Posterior vena cava (tissue), 2 donors: ENCODE measurements at places on chromosomes 3 and 15. TPM values are rescaled to one million over a fixed set of nuclear protein-coding genes. Genes with fewer than 3 reads are reported as not detected.

The TXNRD3 gene
- 12.1 TPM for total RNA-seq

The KLHL40 gene
- not detected for total RNA-seq

The CP gene
- 13.7 TPM for total RNA-seq

The PPP1R14D gene
- not detected for total RNA-seq

The SYNM gene
- 447 TPM for total RNA-seq

The DYNLT2B gene
- 3.8 TPM for total RNA-seq

The OR5K4 gene
- not detected for total RNA-seq

The PODXL2 gene
- total RNA-seq, result 2.5 TPM

The APH1B gene
- 21.2 TPM for total RNA-seq

The PROS1 gene
- 32.9 TPM for total RNA-seq

The TPRG1 gene
- 15.2 TPM for total RNA-seq

DNA sequence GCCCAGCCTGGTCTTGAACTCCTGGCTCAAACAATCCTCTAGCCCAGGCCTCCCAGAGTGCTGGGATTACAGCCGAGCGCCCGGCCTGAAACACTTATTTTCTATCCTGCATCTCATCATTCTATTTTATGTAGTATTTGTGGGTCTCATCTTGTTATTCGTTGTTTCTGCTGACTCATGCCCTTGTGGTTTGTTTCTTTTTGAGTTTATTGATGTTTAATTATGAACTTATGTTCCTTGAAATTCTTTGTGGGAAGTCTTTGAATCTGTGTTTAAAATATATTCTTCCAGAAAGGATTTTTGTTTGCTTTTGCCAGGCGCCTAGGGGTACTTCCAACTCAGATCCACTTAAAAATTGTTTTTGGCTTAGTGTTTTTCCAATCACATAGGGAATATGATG, 78.3 kb upstream of the C15orf39 start:
- DNase-seq, result no peak

DNA sequence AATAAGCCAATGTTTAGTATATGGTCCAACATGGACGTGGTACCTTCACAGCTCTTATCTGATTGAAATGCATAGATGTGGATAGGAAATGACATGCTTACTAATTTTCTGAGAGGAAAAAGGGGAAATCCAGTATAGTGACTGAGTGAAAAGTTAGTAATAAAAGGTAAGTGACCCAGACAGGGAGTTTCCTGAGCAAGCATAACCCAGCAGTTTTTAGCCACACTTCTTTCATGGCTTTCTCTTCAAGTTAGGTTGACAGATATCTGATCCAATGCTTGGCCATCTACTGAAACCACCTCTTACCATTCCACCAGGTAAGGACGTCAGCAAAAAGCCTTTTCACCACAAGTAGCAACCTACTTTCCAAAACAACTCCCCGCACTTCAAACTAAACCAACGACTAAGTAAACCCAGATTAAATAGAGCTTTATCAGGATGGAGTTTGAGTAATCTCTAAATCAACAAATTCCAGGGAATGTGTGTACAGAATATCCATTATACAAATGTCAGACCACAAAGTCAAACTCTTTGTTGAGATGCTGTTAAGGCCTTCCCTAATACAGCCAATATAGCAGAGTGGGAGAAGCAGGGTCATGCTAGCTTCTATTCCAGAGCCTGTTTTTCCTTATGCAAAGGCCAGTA, 329.7 kb downstream of the RORA start:
- no peak for DNase-seq

DNA sequence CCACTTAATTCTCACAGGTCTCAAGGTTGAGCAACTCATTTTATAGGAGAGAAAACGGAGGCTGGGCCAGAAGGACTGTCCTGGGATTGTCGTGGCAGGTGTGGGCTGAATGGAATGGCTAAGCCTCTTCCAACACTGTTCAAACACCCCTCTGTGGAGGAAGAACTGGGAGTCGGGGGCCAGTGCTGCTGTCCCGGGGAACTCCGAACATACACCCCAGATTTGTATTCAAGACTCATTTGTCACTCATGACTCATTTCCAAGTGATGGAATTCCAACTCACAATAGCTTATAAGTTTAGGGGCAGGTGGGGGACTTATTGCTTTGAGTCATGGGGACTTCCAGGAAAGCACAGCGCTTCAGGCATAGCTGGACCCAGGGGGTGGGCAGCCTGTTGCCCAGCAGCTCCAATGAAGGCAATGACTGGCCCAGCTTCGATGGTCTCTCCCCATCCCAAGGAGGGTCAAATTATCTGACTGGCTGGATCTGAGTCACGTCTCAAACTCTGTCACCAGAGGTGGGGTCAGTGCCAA, 72.5 kb downstream of the TM2D3 start:
- no peak for DNase-seq

GRCh38 chr3:4751502-4752101, 227.6 kb upstream of the BHLHE40 start:
- DNase-seq, result no peak

DNA sequence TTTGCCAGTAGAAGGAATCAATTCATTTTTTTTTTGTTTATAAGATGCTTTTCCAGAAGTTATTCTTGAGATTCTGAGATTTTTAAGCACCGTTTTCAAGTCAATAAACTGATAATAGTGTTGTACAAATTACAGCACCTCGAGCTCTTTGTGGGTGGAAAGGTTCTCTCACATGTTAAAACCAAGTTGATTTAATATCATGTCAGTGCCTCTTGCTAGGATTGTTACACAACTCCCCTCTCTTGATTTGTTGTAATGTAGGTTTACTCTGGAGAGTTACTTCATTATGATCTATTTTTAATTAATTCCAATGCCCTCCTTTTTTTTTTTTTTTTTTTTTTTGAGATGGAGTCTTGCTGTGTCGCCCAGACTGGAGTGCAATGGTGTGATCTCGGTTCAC, 25.8 kb upstream of the UBXN7 start:
- no peak for DNase-seq

DNA sequence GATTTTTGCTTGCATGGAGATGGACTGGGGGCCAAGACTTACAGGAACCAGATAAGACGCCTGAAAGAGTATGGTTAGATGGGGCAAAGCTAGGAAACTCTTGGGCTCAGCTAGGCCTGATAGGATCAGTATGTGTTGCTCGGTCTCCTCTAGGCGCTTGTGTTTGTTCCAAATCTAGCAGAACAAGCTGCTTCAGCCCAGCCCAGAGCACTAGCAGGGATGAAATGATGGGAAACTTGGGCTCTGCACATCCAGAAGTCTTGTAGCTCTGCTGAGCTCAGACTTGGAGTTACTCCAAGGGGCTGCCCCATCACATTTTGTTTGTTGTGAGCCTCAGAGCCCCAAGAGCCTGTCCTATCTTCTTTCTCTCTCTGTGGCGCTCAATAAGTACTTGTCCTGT, 34.7 kb downstream of the FOXL2 start:
- no peak for DNase-seq

DNA sequence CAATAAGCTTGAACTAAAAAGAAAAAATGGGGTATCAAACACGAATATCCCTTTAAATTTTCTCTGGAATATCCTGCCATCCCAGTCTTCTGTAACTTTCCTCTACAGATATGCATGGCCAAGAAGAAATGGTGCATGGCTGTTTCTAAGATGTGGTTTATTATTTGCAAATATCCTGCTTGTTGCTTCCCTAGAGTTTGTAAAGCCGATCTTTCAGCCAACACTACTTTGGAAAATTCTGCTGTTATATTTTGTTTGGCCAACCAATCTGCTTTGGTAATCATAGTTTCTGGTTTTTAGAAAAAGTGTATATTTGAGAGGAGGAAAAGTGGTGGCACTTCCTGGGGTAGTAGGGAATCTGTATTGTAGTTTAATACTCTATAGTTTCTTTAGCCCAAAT, 13.9 kb downstream of the PHLDB2 start:
- DNase-seq, result no peak

DNA sequence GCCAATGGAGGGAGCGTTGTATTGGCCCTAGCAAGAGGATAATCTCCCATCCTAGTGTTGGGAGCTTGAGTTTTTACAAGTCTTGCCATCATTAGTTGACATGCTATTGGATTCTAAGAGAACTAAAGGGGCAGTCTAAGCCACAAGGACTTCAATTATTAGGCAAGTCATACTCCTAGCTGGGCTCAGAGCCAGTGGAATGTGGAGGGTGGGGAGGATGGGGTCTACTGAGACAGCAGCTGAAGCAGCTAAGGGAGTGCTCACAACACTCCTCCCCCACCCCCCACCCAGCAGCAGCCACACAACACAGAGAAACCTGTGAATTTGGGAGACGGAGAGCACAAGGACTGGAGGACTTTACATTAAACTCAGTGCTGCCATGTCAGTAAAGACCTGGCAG, 27.9 kb downstream of the FRG2C start:
- no peak for DNase-seq

DNA sequence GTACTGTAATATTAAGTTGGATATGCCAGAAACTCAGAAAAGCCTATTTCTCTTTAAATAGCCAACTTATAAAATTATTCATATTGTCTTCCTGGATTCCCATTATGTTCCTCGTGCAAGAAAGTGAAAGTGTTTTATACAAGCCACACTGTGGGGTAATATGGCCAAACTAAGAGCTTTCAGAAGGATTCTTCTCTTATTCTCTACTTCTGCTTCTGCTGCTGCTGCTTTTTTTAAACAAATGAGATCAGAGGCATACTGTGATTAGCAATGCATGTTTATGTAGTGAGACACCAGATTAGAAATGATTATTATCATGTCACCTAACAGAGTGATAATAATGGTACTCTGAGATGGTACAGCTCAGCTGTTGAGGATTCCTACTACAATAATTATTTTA, 1026.5 kb upstream of the CFAP20DC start:
- no peak for DNase-seq

- no peak for DNase-seq
Measured at GRCh38 chr3:16807391-16807790, 77.4 kb upstream of the PLCL2 start.

- DNase-seq, result no peak
Measured at GRCh38 chr3:141346418-141346817, 21.9 kb upstream of the ZBTB38 start.

DNA sequence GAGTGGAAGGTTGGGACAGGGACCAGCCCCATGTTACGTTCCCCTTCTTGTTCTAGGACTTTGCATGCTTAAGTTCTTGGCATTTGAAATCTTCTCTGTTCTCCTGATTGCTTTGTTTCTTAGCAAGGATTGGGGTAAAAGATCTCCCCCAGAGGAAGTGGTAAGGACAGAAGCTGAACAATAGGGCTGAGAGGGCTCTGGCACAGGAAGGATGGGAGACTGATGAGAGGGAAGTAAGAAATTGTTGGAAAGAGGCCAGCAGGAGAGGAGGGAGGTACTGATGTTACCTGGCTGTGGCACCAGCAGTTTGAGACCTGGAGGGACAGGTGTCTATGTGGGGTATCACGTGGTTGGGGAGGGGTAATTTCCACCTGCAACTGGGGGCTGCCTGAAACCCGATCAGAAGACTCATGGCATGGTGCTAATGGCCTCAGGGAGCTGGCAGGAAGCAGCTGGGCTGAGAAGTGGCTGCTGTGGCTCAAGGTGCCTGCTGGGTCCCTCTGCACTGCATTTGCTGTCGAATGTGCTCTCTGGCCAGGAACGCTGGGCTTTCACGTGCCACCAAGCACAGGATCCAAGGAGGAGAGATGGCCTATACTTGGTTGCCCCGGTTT, 108.4 kb downstream of the LSM3 start:
- no peak for DNase-seq

- DNase-seq, result no peak
Measured at GRCh38 chr3:133089906-133090485, 51.8 kb downstream of the TMEM108 start.

DNA sequence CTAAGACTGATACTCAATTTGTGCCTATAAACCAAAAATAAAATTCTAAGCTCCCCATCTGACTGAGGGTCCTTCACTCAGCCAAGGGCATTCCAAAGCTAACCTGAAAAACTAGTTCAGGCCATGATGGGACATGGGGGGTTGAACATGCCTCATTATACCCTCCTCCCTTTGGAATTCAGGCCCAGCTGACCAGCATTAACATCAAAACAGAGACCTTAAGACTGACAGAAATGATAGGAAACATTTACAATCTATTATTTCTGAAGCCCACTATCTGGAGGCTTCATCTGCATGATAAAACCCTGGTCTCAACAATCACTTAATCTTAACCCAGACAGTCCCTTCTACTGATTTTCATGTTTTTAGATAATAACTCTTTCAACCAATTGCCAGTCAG, 140.4 kb downstream of the ANO10 start:
- DNase-seq, result no peak

GRCh38 chr15:80467311-80467714, 63.1 kb downstream of the ARNT2 start:
- DNase-seq, result no peak

- DNase-seq, result peak; percentile 90
Measured at GRCh38 chr15:89101302-89102193, 13.3 kb downstream of the ABHD2 start.

DNA sequence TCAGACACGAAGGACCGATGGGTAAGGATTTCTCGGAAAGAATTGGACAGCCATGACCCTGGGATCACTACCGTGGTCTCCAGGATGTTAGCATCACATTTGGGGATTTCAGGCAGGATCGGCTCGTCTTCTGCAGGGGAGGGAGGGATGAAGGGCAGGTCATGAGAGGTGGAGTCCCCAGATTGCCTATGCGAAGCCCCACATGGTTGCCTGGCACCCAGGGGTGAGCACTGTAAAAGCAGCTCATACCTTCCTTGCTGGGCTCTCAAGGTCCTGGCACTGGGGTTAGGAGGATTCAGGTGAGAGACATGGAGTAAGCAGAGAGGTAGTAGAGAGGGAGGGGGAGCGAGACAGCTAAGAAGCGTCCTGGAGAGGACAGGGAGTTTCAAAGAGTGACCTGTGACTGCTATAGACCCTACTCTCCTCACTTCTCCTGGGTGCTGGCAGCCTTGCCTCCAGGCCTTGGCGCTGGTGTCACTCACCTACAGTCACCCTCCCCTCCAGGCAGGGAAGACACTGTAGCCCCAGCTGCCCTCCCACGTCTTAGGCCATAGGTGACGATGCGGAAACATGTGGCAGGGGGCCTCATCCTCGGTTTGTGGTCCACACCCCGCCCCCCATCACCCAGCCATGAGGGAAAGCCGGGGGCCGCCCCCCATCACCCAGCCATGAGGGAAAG, 15.0 kb upstream of the EHD4 start:
- DNase-seq, result peak; percentile 43

DNA sequence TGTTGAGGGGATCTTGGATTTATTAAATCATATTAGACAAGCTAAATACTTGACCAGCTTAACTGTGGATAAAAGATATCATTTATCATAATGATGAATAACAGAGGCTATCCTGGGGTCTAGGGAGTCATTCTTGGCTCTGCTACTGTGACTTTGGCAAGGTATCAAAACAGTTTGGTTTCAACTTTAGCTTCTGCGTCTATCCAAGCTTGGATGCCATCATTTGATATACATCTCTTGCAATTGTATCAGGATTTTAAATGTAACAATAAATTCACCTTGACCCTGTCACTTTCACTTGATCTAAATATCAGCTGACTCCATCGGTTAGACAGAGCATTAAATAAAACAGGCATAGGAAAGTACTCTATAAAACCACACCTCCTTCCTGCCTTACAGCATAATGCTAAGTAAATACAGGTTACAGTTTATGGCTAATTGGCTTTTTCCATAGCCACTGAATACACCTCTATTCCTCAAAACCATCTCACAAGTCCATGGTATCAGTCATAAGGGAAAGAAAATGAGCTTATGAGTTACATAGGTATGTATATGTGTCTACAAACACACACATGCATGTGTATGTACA, 262.9 kb downstream of the CTNNB1 start:
- no peak for DNase-seq
